Activated naive CD8-positive, alpha-beta T cell treated with anti-CD3 and anti-CD28 coated beads, Interleukin-2, amount 10 ng/mL, durations not matched to agents 7 days and 5 days (primary cell): ENCODE measurements at places on chromosomes 3 and 15. TPM values are rescaled to one million over a fixed set of nuclear protein-coding genes. Genes with fewer than 3 reads are reported as not detected.

PTH1R gene
- total RNA-seq: not detected

CCDC191 gene
- 2.7 TPM for total RNA-seq

PLIN1 gene
- total RNA-seq: 0.79 TPM

GRCh38 chr15:45521596-45522327 is 793 bp downstream of the SLC30A4 start:
- H3K4me3 ChIP-seq: peak overlapping the region; percentile 94
- H3K4me1 ChIP-seq: peaks cover 19% of the 10 kb centered on the region
- no peak for DNase-seq

DNA sequence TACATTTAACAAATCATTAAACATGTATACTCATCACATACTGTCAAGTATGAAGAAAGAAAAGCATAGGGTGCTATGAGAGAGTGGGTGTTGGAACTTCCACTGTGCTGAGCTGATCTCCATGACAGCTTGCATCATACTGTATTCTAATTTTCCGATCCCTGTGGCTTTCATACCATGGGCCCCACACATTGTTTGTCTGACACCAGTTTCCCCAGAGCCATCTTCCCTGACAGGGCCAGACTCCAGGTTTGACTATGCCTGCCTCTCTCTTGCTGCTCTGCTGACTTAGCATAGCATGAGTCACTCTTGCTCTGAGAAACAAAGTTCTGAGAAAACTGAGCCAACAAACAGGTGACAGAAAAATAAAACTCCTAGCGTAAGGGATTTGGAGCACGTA is 37.0 kb upstream of the CASR start:
- no peak overlapping the region for H3K27ac ChIP-seq
- H3K4me1 ChIP-seq: peaks cover 6% of the 10 kb centered on the region
- DNase-seq: no peak
- H3K27me3 ChIP-seq: peaks cover 3% of the 10 kb centered on the region
- no peaks in the 10 kb centered on the region for H3K36me3 ChIP-seq

DNA sequence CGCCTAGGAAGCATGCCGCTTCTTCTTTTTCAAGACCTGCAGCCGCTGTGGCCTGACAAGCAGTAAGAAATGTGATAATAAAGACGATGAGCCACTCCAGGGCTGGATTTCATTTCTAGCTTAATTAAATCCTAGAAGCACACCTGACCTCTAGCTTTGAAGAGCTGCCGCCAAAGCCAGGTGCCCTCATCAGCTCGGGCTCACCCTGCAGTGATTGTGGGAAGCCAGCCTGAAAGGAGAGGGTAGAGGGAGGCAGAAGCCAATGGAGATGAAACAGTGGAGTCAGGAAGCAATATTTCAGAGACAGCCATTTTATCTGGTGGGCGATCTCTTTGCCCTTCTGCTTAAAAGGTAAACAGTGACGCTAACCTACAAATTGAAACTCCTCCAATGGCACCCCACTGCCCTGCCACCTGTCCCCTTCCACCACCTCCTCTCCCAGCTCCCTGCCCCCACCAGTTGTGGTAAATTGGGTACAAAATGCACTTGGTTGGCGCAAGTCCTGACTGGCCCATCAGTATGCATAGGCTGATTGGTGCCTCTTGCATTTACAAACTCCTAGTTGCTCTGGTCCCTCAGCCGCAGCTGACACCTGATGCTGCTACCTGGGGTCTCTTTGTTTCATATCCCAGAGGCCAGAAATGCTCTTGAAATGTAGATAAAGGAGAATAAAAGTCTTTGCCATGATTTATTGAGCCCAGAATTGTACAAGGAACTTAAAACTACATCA is 385.3 kb downstream of the PDCD6IP start:
- H3K27ac ChIP-seq: no peak overlapping the region
- no peaks in the 10 kb centered on the region for H3K4me1 ChIP-seq
- H3K36me3 ChIP-seq: no peaks in the 10 kb centered on the region
- no peak for DNase-seq

SLC15A2 gene
- 1.8 TPM for total RNA-seq

DNA sequence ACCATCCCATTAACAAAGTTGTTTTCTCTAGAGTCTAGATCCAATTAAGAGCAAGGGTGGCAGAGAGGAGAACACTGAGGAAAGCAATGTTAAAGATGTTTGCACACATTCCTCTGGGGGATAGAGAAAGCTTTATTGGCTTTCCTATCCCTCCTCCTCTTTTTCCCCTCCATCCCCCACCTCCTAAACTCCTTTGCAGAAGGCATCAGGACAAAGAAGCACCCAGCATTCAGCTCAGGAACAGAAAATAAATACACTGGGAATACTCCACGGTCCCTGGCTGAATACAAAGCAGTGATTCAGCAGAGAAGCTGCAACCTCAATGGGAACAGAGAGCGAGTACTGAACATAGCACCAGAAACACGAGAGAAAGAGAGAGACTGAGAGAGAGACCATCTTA is 21.9 kb downstream of the LSAMP start:
- H3K27me3 ChIP-seq: no peaks in the 10 kb centered on the region
- no peak overlapping the region for H3K4me3 ChIP-seq
- H3K36me3 ChIP-seq: no peaks in the 10 kb centered on the region

- peaks cover 4% of the 10 kb centered on the region for H3K27me3 ChIP-seq
- H3K27ac ChIP-seq: no peak overlapping the region
- H3K36me3 ChIP-seq: no peaks in the 10 kb centered on the region
- DNase-seq: no peak
- H3K4me3 ChIP-seq: no peak overlapping the region
Observed at GRCh38 chr3:98991393-98991792, 89.9 kb upstream of the DCBLD2 start.

LCTL gene
- total RNA-seq: not detected

ALS2CL gene
- total RNA-seq: 3.6 TPM

DNA sequence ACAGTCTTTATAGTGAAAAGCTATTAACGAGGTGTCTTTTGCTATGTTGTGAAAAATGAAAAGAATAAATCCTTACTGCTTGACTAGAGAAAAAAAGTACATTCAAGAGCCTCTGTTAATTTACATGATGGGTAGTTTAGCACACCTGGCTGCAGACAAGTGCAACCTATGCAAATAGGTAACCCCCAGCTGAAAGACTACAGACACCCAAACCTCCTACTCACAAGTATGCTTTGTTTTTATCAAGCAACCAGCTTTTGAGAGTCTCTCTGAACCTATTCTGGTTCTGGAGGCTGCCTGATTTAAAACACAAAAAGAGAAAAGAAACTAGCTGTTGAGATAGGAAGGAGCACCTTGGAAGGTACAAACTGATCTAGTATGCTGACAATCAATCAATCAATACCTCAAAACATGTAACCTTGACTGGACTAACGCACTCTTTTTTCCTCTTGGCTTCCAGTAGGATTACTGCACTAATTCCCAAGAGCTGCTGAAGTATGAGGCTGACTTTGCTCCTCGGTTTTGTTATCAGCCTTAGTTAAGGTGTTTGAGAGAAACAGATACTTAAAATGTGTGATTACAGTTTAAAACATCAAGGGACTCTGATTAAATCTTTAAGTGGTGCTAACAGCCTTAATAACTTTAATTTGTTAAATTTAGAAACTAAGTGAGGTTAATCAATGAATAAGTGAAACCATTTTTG is 63.6 kb downstream of the OSBPL10 start:
- peaks cover 13% of the 10 kb centered on the region for H3K4me1 ChIP-seq
- peak overlapping the region; percentile 37 for H3K4me3 ChIP-seq
- DNase-seq: no peak

DNA sequence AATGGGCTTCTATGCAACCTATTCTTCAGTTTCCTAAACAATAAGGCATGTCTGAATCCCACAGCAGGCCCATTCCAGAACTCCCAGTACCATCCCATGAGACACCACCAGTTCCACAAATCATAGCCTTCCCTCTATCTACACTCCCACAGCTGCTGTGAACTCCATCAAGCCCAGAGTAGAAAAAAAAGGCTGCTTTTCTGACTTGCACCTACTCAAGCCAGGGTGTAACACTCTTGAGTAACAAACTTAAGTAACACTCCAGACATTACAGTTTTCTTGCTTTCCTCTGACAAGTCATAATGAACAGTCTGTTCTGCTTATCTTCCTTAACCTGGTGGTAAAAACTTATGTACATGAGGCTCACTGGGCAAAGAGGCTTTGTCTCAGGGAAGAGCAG is 283.1 kb downstream of the NFKBIZ start:
- H3K36me3 ChIP-seq: peaks cover 7% of the 10 kb centered on the region
- peaks cover 14% of the 10 kb centered on the region for H3K4me1 ChIP-seq
- no peaks in the 10 kb centered on the region for H3K27me3 ChIP-seq
- H3K4me3 ChIP-seq: no peak overlapping the region

CFAP44 gene
- total RNA-seq: 9.3 TPM

- H3K36me3 ChIP-seq: peaks cover 1% of the 10 kb centered on the region
- peaks cover 5% of the 10 kb centered on the region for H3K4me1 ChIP-seq
- peaks cover 2% of the 10 kb centered on the region for H3K27me3 ChIP-seq
- H3K4me3 ChIP-seq: no peak overlapping the region
- no peak for DNase-seq
Observed at GRCh38 chr3:112109322-112109721, 23.1 kb downstream of the C3orf52 start.

GRCh38 chr3:12287727-12288181 is 1.1 kb upstream of the PPARG start:
- peaks cover 63% of the 10 kb centered on the region for H3K27me3 ChIP-seq
- H3K4me1 ChIP-seq: no peaks in the 10 kb centered on the region
- no peak overlapping the region for H3K27ac ChIP-seq
- peak overlapping the region; percentile 55 for H3K4me3 ChIP-seq

GRCh38 chr15:84955089-84955848 is 26.4 kb upstream of the PDE8A start:
- H3K4me1 ChIP-seq: peaks cover 8% of the 10 kb centered on the region
- no peak overlapping the region for H3K4me3 ChIP-seq
- no peak for DNase-seq
- peaks cover 21% of the 10 kb centered on the region for H3K27me3 ChIP-seq

GRCh38 chr3:29512641-29513040 is 231.8 kb downstream of the RBMS3 start:
- peaks cover 21% of the 10 kb centered on the region for H3K4me1 ChIP-seq
- DNase-seq: no peak
- H3K27me3 ChIP-seq: peaks cover 12% of the 10 kb centered on the region
- no peak overlapping the region for H3K4me3 ChIP-seq
- H3K36me3 ChIP-seq: no peaks in the 10 kb centered on the region

GRCh38 chr3:32398531-32398930 is 6.9 kb downstream of the CMTM7 start:
- no peak for DNase-seq
- H3K27ac ChIP-seq: peak overlapping the region; percentile 53
- H3K4me1 ChIP-seq: peaks cover 62% of the 10 kb centered on the region

SLC25A26 gene
- 17.0 TPM for total RNA-seq

DNA sequence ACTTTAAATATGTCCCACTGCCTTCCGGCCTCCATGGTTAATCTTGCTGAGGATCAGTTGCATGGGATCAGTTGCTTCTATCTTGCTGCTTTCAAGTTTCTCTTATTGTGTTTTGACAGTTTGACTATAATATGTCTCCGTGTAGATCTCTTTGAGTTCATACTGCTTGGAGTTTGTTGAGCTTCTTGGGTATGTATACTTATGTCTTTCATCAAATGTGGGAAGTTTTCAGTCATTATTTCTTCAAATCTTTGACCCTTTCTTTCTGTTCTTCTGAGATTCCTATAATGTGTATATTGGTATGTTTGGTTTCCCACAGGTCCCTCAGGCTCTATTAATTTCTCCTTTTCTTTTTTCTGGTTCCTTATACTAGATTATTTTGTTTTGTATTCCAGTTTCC is 30.8 kb downstream of the PCCB start:
- peaks cover 59% of the 10 kb centered on the region for H3K36me3 ChIP-seq
- H3K4me1 ChIP-seq: no peaks in the 10 kb centered on the region
- H3K27me3 ChIP-seq: no peaks in the 10 kb centered on the region
- no peak overlapping the region for H3K4me3 ChIP-seq

GRCh38 chr3:143475981-143476380 is 356.4 kb downstream of the CHST2 start:
- H3K27me3 ChIP-seq: no peaks in the 10 kb centered on the region
- H3K4me3 ChIP-seq: no peak overlapping the region
- no peak for DNase-seq

- H3K4me1 ChIP-seq: peaks cover 17% of the 10 kb centered on the region
- peaks cover 3% of the 10 kb centered on the region for H3K27me3 ChIP-seq
- H3K27ac ChIP-seq: no peak overlapping the region
- no peak for DNase-seq
- H3K36me3 ChIP-seq: peaks cover 7% of the 10 kb centered on the region
Observed at GRCh38 chr15:56047354-56047753, 53.9 kb upstream of the NEDD4 start.

CEP152 gene
- 39.2 TPM for total RNA-seq

- H3K4me3 ChIP-seq: no peak overlapping the region
- H3K27me3 ChIP-seq: peaks cover 9% of the 10 kb centered on the region
- H3K36me3 ChIP-seq: peaks cover 5% of the 10 kb centered on the region
- DNase-seq: no peak
Observed at GRCh38 chr15:101088271-101088670, 163.6 kb downstream of the CHSY1 start.

- H3K27ac ChIP-seq: no peak overlapping the region
- no peaks in the 10 kb centered on the region for H3K27me3 ChIP-seq
- no peaks in the 10 kb centered on the region for H3K36me3 ChIP-seq
- H3K4me3 ChIP-seq: no peak overlapping the region
- DNase-seq: no peak
Observed at GRCh38 chr3:139118835-139119234, 74.1 kb upstream of the PRR23C start.

- DNase-seq: no peak
- H3K36me3 ChIP-seq: no peaks in the 10 kb centered on the region
- no peaks in the 10 kb centered on the region for H3K4me1 ChIP-seq
- peaks cover 21% of the 10 kb centered on the region for H3K27me3 ChIP-seq
- no peak overlapping the region for H3K27ac ChIP-seq
Observed at GRCh38 chr15:91109885-91110284, 9.8 kb downstream of the SV2B start.

DNA sequence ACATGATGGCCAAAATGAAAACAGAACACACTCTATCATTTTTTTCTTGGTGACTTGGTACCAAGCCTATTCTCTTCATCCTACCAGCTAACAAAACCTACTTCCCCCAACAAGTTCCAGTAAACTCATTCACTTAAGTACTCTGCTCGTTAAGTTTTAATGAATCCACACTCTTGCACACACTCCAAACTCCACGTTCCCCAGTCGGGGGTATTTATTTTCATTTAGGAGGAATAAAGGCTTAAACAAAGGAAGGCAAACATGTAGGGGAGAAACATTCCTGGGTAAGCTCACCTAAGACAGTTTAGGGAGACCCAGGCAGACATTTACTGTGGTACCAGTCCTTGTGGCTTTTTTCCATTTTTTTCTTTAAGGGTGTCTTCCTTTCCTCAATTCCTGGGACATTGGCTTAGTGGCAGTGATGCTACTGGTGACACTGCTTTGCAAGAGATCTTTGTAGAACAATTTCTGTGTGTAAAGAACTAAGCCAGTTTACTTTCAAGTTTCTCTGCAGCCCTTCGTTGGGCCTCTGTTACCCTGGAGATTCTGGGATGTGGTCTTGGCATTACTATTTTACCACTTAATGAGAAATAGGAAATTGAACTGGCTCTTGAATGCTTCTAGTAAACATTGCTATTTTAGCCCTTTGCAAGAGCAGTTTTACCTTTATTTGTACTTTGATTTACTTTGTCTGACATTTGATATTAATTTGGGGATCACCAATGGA is 117.3 kb upstream of the C15orf61 start:
- H3K27me3 ChIP-seq: no peaks in the 10 kb centered on the region
- no peaks in the 10 kb centered on the region for H3K36me3 ChIP-seq
- H3K4me1 ChIP-seq: no peaks in the 10 kb centered on the region
- no peak for DNase-seq

GRCh38 chr3:152357587-152357986 is 88.9 kb downstream of the MBNL1 start:
- peaks cover 52% of the 10 kb centered on the region for H3K36me3 ChIP-seq
- no peak for DNase-seq
- H3K4me3 ChIP-seq: no peak overlapping the region
- H3K4me1 ChIP-seq: peaks cover 41% of the 10 kb centered on the region

GRCh38 chr3:4765212-4765611 is 214.0 kb upstream of the BHLHE40 start:
- no peak overlapping the region for H3K4me3 ChIP-seq
- no peak overlapping the region for H3K27ac ChIP-seq
- peaks cover 16% of the 10 kb centered on the region for H3K4me1 ChIP-seq
- H3K27me3 ChIP-seq: no peaks in the 10 kb centered on the region
- H3K36me3 ChIP-seq: peaks cover 91% of the 10 kb centered on the region
